Stimulated activated CD4-positive, alpha-beta T cell treated with anti-CD3 and anti-CD28 coated beads, Interleukin-15, amount 100 ng/mL, for 1 hour (primary cell): ENCODE measurements at places on chromosomes 13 and 19.

DNA sequence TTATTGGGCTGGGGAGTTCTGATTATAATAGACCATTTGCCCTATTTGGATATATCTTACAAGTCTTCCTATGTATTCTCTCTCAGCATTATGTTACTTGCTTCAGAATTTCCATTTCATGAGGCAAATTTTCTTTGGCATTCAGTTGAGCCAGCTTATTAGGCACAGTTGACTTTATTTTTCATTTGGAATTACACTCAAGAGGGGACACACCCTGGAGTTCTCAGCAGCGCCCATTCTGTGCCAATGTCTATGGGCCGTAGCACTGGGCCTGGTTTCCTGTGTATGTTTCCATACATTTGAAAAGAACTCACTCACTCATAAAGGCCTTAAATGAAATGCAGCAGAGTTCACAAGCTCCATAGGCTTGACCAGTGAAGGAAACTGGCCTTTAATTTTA, 138.5 kb downstream of the KLF12 start:
- no peak for DNase-seq

- DNase-seq = no peak
Measured at GRCh38 chr13:43303033-43303729, 279.8 kb downstream of the DNAJC15 start.

GRCh38 chr13:45238945-45239795, 38.3 kb upstream of the KCTD4 start:
- no peak for DNase-seq

DNA sequence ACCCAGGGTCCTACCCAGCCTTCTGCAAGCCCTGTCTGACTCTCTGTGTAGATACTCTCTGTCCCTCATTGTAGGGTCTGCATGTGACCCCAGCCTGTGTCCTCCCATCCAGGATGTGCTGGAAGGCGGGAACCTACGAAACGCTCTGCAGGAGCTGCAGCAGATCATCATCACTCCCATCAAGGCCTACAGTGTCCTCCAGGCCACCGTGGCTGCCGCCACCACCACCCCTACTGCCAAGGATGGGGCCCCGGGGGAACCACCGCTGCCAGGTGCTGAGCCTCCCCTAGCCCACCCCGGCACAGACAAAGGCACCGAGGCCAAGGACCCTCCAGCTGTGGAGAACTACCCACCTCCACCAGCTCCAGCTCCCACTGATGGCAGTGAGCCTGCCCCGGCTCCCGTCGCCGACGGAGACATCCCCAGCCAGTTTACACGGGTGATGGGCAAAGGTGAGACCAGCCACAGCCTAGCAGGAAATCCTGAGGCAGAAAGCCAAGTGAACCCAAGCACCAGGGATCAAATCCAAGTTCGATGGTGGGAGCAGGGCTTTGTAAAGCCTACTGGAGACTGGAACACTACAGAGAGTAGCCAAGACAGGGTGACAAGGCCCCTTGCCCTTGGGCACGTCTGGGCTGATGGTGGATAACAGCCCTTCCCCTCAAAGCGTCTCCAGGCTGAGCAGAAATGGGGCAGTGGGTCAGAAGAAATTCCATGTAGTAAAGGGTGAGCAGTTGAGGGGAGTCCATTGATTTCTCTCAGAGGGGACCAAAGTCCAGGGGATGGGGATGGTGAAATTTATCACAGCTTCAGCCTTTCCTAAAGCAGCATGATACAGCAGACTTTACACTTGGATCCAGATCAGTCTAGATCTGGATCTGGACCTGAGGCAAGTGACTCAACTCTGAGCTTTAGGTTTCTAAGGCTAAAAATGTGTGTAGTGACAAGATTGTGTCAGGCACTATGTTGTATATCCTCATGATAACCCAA, 13.2 kb downstream of the PAF1 start:
- no peak for DNase-seq
